ENCODE measurements at places on chromosomes 16 and 17.

- DNase-seq: no peak
These were observed at the start of gene MC1R for GRCh38 chr16:89918453-89919347. Gene MC1R, plus strand, starts transcription at chr16:89918862. Its CDS starts 397 bp downstream, at chr16:89919259.

- DNase-seq: no peak
These were observed 90.7 kb downstream of the UTP18 start for GRCh38 chr17:51351080-51351479.

DNA sequence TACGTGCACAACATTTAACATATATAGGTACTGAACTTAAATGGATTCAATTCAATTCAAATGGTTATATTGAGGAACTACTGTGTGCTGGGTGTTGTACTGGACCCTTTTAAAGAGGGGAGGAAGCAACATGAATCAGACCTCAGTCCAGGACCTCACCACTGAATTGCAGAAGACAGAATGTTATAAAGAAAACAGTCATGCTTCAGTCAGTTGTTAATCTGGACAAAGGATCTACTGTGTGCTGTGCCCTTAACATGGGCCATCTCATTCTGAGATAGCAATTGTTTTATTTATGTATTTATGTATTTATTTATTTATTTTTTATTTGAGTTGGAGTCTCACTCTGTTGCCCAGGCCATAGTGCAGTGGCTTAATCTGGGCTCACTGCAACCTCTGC, 240.1 kb downstream of the HAPSTR1 start:
- DNase-seq: no peak

DNA sequence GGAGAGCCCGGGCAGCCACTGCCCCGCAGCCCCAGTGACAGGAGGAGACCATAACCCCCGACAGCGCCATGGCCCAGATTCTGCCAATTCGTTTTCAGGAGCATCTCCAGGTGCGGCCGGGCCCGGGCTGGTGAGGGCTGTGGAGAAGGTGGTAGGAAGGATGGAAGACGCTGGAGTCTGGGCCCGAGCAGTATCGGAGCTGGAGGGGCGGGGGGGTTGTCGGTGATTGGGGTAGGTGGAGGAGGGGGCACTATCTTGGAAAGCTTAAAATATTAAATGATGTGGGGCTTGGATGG, 317 bp downstream of the CLTC start:
- DNase-seq: no peak

DNA sequence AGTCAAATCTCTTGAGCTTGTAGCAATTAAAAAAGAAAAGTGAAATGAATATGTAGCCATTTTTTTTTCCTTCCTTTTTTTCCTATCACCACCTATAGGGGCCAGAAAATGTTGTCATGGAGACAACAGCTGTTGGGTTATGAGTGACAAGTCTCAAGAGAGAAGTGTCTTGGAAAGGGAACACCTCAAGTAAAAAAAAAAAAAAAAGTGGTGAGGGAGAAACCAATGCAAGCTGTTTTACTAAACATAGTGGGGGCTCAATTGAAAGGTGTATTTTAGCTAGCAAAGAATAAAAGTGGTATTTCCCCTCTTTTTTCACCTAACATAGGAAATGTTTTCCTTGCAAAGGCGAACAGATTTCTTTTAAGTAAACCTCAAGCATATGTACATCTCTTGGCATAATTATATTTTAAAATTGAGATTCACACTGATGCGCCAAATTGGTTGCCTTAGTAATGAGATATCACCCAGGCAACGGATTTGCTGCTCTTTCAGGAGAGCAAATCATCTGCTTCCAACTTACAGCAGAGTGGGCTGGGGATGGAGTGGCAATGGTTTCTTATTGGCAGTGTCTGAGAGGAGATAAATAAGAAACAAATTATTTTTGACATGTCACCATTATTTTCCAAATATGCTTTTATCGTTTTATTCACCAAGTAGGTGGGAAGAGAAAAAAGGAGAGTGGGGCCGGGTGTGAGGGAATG, 183.6 kb downstream of the MYO1D start:
- no peak for DNase-seq

DNA sequence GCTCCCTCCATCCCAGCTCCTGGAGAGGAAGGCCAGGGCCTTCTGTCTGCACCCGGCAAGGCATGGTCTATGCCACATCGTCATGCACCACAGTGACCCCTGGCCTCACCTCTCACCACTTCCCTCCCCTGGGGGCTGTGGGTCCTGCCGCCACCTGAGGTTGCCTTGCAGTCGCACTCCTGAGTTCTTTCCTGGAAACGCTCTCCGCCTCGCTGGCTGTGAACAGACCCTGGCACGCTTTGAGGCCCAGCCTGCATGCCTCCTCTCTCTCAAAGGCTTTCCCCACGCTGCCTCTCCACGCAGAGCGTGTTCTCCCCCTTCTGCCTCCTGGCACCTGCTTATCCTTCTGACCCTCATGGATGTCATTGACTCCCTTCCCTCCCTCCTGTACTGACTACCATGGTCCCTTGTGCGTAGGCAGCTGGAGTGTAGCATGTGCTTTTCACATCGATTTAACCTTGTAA, 45.4 kb downstream of the SEC14L1 start:
- DNase-seq: no peak

GRCh38 chr17:50212121-50212843, 10.9 kb upstream of the COL1A1 start:
- DNase-seq: no peak

DNA sequence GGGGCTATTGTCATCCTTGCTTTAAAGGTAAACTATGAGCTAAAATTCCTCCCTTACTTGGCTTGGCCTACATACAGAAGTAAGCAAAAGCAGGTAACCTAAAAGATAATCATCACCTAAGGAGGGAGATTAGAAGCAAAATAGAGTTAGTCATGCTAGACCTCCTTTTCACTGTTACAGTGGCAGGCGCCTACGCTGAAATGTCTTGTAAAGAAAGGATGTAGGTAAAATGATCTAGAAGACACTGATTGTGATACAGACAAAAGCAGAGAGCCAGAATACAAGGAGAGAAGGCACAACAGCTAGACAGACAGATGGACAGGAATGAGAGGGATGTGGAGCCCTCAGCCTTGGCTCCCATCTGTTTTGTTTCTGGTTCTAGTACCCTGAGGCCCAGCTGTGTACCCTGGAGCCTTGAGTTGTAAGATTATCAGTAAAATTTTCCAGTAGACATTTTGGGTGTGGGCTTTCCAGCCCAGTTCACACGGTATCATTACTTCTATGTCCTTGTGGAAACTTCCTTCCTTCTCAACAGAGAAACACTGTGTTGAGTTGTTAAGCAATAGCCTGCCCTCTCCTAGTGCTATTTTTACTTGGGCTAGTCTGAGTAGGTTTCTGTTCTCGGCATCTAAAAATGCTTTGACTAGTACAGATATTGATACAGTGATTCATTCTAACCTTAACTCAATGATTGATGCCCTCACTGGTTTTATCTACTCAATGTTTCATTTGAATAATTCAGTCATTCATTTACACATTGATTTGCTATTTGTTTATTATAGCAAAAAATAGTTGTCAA, 7.7 kb upstream of the C16orf78 start:
- no peak for DNase-seq

DNA sequence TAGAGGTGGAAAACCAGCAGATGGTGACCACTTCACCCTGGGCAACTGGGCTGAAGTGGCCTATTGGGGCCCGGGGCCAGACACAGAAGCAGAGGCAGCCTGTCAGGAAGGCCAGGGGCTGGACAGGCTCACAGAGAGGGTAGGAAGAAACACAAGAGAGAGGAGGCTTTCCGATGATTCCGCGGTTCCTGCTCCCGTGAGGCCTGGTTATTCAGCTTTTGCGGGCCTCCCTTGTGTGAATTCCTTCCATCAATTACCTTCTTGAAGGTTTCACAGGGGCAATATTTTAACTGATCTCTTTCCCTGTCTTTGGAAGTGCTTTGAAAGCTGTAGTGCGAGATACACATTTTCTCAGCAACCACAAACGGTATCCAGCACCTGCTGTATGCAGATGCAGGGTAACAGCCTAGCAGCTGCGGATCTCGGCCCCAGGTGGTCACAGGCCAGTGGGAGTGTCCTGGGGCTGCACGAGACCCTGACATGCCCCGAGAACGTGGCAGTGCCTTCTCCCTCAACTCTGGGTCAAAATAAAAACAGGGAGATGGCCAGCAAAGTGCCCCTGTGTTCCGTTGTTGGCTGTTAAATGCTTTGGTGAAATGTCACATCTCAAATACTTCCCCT, 11.6 kb upstream of the CMIP start:
- no peak for DNase-seq

GRCh38 chr17:49681106-49681979, 3.4 kb upstream of the SPOP start:
- no peak for DNase-seq

GRCh38 chr17:21165922-21166594, 39.3 kb downstream of the DHRS7B start:
- no peak for DNase-seq

GRCh38 chr16:83967838-83968305, at the start of gene NECAB2:
Gene NECAB2, plus strand, starts transcription at chr16:83968244. Its CDS starts 405 bp downstream, at chr16:83968649.
- no peak for DNase-seq

- DNase-seq: no peak
These were observed 242.4 kb upstream of the SALL1 start for GRCh38 chr16:51393381-51394005.

DNA sequence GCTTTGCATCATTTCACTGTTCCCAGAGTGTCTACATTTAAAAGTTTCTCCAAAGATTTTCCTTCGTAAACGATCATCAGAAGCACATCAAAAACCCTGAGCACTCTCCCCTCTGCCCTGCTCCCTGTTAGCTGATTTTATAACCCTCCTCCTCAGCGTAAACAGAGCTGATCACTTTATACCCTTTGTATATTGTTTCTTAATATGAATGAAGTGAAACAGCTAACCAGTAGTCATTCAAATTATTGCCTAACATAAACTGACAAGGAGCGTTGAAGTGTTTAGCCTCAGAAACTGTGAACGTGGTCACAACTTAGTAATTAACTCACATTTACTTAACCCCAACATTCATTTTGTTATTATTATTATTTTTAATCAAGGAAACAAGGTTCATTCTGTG, 160.0 kb upstream of the FOXF1 start:
- DNase-seq: no peak

DNA sequence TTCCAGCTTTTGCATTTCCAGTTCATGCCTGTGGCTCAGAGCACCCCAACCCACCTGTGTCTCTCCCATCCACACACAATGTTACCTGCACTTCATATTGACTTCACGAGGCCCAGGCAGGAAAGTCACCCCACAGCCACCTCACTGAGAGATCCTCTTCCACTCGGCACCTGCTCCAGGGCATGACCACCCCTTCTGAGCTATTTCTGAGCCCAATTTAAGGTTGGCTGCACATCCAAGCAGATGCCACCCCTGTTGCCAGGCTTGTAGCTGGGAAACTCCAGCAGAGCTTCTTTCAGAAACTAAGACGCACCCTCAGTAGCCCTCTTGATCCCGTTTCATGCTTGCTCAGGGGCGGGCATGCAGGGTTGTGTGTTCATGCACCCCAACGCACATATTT, 88.4 kb downstream of the SOCS1 start:
- no peak for DNase-seq

- no peak for DNase-seq
These were observed 11.1 kb downstream of the TNS4 start for GRCh38 chr17:40490289-40490853.

- DNase-seq: no peak
These were observed 12.5 kb downstream of the KIF18B start for GRCh38 chr17:44935116-44935515.

- DNase-seq: no peak
These were observed 25.5 kb downstream of the RAB11FIP3 start for GRCh38 chr16:450785-451512.

DNA sequence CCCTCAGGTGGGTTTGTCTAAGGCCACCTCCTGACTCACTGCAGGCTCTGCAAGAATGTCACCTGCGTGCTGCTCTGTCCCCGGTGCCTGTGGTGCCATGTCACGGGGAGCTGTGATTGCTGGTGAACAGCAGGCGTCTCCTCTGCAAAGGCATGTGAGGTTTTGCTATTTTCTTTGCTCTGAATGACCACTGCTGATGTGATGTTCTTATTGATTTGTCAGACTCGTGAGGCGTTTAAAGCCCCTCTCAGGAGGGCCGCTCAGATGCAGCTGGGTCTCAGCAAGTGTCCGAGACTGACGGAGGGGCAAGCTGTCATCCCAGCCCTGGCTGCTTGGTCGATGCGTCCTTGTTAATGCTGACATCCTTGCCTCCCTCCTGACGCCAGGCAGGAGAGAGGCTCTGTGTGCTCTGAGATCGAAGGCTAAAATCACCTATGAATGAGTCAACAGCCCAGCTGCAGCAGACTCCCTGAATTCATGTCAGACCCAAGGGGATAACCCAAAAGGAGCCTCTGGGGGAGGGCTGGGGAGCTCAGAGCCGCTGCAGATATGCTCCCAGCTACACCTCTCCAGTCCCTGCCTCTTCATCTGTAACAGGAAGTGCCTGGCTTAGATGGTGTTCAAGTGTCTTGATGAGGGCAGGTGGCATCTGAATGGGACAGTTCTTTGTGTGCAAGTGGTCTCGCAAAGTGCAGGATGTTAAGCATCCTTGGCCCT, 11.8 kb upstream of the PEMT start:
- DNase-seq: no peak

DNA sequence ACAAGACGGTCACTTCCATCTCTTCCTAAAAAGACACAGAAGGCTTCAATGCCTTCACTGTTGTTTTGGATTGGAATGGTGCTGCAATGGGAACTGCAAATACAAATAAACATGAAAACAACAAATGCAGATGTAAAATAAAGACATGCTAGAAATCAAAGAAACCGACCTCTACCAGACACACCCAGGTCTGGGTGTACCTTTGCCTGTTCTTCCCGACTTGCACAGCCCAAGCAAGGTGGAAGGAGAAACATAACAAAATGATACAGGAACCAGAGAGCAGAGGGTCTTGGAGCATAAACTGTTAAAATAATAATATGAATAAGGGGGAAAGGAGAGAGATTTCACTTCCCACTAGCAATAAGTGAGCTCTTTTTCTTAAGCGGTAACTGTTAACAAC, 17.3 kb downstream of the RFFL start:
- DNase-seq: no peak

GRCh38 chr16:1216296-1216619, 8.8 kb downstream of the TPSG1 start:
- no peak for DNase-seq

GRCh38 chr17:9098242-9098825, 77.0 kb downstream of the NTN1 start:
- DNase-seq: no peak

GRCh38 chr16:68041783-68042182, 18.7 kb downstream of the DUS2 start:
- DNase-seq: peak; percentile 22

Measured in SIG-M5 (cell line).